ENCODE measurements at places on chromosomes 12 and 14. TPM values are rescaled to one million over a fixed set of nuclear protein-coding genes. Genes with fewer than 3 reads are reported as not detected.

GRCh38 chr12:90393089-90393488 lies 561.9 kb downstream of the CCER1 start:
- DNase-seq, result no peak

- DNase-seq, result no peak
Observed at GRCh38 chr12:30754383-30754749, 385 bp downstream of the CAPRIN2 start.

GRCh38 chr14:61326146-61326545 lies 4.8 kb downstream of the PRKCH start:
- no peak for DNase-seq

- no peak for DNase-seq
Observed at GRCh38 chr14:64723691-64724577, 19.7 kb downstream of the PLEKHG3 start.

- DNase-seq, result no peak
Observed at GRCh38 chr14:56963381-56963780, 153.1 kb upstream of the OTX2 start.

DNA sequence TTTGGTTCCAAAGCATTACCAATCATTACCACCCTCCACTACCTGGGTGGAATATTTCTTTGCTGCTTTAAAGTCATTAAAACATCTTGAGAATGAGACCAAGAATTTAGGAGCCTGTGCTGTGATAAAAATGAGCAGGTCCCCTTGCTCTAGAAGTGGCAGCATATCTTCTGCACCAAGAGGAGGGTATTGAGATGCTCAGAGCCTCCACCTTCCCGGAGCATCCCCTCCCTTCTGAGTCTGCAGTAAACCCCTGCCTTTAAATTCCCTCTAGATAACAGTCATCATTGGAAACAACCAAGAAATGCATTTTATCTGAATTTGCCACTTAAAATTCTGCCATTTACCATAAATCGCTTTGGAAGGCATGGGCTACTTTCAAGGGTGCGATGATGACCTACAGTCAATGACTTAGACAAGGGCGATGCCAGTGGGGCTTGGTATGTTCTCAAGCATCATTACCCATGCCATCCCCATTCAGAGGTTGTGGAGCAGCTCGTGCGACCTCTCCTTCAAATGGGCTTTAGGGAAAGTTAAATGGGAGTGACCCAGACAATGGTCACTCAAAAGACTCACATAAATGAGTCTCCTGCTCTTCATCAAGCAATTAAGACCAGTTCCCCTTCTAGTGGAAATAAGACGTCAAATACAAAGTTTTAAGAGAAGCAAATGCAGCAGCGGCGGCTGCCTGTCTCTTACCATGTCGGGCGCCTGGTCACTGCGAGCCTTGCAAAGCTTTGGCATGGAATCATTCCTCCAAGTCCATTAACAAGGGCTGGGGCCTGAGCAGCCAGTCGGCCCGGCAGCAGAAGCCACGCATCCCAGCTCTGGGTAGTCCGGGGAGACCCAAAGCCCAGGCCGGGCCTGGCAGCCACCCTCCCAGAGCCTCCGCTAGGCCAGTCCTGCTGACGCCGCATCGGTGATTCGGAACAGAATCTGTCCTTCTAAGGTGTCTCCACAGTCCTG lies 334.5 kb downstream of the TMEM121 start:
- DNase-seq, result no peak

DNA sequence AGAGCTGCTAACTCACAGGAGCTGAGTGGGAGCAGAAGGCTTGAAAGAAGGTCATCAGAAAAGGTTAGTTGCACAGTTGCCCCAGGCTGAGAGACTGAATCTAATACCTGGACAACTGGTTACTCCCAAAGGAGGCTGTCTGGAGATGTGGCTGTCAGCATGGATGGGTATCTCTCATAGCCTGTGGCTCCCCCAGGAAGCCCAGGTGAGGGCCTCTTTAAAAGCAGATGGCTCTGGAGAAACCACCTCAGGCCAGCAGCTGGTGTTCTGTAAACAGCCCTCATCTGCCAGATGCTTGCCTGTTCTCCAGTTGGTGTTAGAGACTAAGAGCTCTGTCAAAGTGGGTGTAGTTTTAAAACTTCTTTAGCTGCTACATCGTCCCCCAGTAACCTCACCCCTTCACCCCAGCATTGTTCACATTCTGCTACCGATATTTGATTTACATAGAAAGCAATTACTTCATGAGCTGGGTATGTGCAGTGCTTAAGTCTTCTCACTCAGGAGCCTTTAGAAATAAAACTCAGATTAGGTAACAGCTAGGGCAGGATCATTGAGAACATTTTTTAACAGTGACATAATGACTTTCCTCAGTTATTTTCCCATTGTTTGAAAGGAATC lies 25.8 kb downstream of the DACT1 start:
- peak; percentile 33 for DNase-seq

DNA sequence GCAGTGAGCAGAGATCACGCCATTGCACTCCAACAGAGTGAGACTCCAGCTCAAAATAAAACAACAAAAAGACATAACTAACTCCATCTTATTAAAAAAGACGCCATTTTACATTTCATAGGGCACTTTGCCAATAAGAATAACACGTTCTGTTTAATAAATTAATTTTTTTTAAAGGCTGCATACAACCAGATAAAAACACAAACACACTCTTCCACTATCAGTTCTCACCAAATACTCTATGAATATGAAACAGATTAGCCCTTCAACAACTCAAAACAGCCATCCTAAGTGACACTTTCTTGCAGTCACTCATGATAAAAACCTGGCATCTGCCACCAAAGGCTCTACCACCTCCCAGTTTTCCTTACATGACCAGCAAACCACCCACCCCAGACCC lies 16.1 kb downstream of the AICDA start:
- no peak for DNase-seq

DNA sequence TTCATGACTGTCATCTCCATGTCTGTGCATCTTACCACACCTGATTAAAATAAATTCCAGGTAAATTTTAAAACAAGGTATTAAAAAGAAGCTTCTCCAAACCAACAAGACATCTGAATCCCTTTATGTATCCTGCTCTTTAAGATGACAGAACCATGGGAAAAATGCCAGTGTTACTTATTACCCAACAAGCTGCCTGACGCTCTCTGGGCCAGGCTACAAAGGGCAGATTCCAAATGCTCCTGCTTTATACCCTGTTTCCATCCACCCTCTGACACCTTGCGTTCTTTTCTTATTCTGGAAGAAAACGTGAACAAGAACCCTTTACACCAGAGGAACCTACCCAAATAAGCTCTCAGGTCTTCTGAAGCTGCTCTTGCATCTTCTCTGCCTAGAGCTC lies 70.7 kb downstream of the SLC8A3 start:
- DNase-seq, result no peak

- DNase-seq, result no peak
Observed at GRCh38 chr12:120225852-120226640, 25.1 kb upstream of the RPLP0 start.

GRCh38 chr12:96395236-96395635 lies 5.0 kb downstream of the CDK17 start:
- no peak for DNase-seq

TMPRSS12 gene
- polyA plus RNA-seq, result 0.03 TPM

ARHGEF25 gene
- polyA plus RNA-seq, result 33.9 TPM

COX8C gene
- 0.73 TPM for polyA plus RNA-seq

NTN4 gene
- 126 TPM for polyA plus RNA-seq

All from renal pelvis (tissue), 12 donors.